Inflammatory macrophage (primary cell): ENCODE measurements at places on chromosomes 13 and 19.

GRCh38 chr19:44430956-44431355 is 17.3 kb downstream of the ZNF229 start:
- no peak for DNase-seq

DNA sequence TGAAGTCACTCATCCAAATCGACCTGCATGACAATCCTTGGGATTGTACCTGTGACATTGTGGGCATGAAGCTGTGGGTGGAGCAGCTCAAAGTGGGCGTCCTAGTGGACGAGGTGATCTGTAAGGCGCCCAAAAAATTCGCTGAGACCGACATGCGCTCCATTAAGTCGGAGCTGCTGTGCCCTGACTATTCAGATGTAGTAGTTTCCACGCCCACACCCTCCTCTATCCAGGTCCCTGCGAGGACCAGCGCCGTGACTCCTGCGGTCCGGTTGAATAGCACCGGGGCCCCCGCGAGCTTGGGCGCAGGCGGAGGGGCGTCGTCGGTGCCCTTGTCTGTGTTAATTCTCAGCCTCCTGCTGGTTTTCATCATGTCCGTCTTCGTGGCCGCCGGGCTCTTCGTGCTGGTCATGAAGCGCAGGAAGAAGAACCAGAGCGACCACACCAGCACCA is 5.9 kb downstream of the SLITRK5 start:
- no peak for DNase-seq

DNA sequence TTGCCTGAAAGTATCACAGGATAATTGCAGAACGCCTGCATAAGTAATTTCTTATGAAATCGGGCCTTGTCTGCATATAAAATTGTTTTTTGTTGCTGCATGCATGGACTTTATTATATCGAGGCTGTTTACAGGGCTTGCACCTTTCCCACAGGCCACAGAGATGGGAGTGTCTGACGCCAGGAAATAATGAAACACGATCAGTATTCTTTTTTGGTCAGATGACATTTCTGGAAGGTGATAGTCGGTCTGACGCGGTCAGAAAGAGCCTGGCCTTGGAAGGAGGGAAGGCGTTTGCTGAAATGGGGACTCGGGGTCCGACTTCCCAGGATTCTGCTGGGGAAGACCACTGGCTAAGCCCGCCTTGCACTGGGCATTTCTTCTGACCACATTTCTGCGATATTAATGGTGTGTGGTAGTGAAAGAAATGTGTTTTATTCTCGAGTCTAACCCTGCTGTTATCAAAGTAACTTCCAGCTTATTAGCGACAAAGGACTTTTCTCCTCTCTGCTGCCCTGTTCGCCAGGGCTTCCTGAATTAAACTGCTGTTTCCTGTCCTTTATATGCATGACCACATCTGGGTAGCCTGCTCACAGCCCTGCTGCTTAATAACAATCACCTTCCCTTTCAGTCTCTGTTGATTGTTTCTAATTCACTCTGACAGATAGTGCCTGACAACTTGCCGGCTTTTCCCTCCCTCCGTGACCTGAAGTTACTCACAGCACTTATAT is 11.6 kb upstream of the ZNF536 start:
- no peak for DNase-seq

GRCh38 chr19:7288977-7289376 is 5.2 kb downstream of the INSR start:
- no peak for DNase-seq

GRCh38 chr19:9610484-9611113 is 10.4 kb downstream of the ZNF561 start:
- no peak for DNase-seq

DNA sequence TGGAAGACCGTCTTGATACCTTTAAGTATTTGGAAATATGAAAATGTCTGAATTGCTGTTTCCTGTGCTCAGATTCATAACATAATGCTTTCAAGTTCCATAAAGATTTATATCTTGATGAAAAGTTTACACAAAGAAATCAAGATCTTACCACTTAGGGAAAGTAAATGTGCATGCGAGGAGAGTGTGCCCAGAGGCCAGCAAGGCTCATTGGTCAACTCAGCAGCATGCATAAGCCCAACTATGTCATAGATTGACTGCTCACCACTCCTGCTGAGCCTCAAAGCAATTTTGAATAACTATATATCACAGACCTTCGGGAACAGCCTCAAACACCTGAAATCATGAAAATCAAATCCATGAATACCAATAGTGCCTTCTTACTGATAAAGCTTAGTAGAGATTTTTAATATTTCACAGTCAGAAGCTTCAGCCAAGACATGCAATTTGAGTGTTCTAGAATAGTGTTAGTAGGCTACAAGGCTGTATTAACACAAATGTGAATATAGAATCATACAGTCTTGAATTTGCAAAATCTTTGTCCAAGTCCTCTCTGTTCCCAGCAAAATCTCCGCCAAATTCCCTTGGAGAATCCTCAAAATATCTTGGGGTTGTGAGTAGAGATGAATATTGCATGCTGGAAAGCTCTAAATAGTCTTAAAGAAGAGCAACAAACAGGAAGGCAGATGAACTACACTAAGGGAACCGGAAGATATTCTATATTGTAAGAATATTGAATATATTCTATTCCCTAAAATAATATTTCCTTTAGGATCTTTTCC is 124.1 kb downstream of the DCLK1 start:
- DNase-seq = no peak

- DNase-seq = no peak
Measured at GRCh38 chr19:51692468-51692867, 662 bp upstream of the SPACA6 start.

DNA sequence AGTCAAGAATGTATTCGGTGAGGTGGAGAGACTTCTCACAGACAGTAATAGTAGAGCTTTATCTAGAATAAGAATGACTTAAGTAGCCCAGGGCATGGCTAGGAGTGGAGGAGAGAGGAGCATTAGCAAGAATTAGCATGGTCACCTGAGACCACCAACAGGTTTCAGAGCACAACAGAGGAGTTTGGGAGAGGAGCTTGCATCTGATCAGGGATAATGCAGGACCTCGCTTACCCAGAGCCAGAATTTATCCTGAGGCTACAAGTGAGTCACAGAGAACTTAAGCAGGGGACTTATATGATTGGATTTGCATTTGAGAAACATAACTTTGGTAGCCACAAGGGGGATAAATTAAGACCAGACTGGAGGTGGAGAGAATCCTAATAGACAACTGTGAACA is 102.1 kb upstream of the FNDC3A start:
- no peak for DNase-seq

DNA sequence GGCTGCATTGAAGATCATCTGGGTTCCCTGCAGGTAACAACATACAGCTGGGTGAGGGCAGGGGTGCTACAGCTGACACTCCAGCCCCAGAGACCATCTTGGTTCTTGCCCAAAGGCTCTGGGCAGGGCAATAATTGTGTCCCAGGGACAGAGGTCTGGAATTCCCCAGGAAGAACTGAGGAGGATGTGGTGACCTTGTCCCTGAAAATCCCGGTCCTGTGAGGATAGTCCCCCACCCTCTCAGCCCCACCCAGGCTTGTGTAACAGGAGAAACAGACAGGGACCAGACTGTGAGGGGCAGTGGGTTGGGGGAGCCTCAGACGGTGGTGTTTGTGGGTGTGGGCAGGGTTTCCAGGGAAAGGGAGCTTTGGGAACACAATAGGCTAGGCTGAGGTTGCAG is 63.5 kb downstream of the COLGALT1 start:
- no peak for DNase-seq

DNA sequence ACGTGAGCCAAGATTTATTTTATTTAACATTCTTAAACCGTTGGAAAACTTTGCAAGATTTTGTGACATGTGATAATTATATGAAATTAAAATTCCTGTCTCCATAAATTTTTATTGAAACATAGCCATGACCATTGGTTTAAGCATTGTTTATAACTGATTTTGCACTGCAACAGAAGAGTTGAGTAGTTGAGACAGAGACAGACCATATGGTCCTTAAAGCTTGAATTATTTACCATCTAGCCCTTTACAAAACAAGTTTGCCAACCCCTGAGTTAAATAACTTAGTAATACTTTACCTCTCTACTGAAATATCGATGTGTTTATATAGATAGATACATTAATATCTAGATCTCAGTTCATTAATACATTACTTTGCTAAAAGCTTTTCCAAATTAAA is 814.1 kb upstream of the GPC6 start:
- no peak for DNase-seq

GRCh38 chr19:55209693-55210472 is 582 bp upstream of the PTPRH start:
- no peak for DNase-seq

- peak; percentile 73 for DNase-seq
Measured at GRCh38 chr19:18932216-18932841, 8.7 kb downstream of the HOMER3 start.

DNA sequence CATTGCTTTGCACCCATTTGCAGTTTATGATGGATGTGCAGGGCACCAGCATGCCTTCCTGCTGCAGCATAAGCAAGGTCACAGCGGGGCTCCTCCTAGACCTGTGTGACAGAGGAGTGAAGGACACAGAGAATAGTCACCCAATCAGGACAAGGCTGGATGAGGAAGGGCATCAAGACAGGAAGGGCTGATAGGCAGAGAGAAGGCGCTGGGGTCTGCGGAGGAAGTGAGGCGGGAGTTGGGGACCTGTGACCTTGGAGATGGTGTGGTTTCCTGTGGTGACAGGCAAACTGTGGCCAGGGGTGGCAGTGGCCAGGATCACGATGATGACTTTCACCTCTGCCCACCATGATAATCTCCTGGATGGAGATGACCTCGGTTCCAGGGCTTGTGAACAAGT is 16.4 kb upstream of the KCTD15 start:
- no peak for DNase-seq

DNA sequence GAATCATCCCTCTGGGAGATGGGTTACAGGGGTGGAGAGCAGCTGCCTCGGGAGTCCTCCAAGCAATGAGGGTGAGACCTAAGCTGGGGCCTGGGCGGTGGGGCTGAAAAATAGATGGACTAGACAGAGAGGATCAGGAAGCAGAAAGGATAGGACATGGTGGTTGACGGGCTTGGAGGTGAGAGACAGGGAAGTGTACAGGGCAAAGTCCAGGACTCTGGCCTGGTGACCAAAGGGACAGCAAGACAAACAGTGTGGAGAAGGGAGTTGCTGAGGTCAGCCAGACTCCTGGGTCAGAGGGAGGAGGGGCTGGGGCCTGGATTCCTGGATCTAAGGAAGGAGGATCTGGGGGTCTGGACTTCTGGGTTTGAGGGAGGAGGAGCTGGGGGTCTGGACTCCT is 5.5 kb downstream of the PHLDB3 start:
- DNase-seq = no peak

- DNase-seq = peak; percentile 20
Measured at GRCh38 chr13:30618186-30618929, 638 bp downstream of the USPL1 start.

GRCh38 chr13:103403814-103404213 is 337.6 kb upstream of the SLC10A2 start:
- DNase-seq = no peak

DNA sequence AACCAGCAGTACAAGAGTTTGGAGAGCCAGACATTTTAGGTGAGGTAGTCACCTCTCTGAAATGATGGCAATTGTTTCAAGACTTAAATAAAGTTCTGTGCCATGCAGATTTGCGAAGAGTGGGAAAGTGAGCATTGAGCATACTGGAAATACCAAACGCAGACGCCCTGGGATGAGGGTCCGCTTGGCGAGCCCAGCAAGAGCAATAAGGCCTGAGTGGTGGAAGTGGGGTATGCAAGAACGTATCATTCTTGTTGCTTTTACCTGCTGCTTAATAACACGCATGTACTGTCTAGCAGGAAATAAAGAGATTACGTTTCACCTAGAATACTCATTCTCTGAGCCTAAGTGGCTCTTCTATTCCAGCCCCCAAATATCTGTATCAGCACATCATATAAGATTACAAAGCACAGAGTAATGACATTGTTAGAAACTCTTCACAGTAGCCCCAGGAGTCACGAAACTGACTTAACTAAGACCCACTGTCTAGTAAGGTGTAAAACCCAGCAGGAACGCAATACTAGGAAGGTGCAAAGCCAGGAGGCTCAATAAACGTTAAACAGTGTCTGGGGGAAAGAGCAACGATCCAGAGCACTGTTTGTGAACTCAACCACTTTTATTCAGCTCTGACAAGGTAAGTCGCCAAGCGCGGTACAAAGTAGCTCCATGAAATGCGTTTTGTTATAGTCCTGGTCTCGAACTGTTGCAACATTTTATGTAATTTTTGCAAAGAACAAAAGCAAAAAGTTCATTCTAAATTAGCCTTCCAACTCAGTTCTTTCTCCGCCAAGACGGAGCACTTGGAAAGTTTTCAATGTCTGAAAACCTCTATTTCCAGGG is 1.2 kb downstream of the RCBTB2 start:
- no peak for DNase-seq

- DNase-seq = peak; percentile 88
Measured at GRCh38 chr19:12564016-12564664, 12.9 kb upstream of the ZNF564 start.

GRCh38 chr13:113839536-113840204 is 24.2 kb downstream of the GAS6 start:
- no peak for DNase-seq

GRCh38 chr19:13195678-13196077 is 45.5 kb downstream of the IER2 start:
- DNase-seq = peak; percentile 4

DNA sequence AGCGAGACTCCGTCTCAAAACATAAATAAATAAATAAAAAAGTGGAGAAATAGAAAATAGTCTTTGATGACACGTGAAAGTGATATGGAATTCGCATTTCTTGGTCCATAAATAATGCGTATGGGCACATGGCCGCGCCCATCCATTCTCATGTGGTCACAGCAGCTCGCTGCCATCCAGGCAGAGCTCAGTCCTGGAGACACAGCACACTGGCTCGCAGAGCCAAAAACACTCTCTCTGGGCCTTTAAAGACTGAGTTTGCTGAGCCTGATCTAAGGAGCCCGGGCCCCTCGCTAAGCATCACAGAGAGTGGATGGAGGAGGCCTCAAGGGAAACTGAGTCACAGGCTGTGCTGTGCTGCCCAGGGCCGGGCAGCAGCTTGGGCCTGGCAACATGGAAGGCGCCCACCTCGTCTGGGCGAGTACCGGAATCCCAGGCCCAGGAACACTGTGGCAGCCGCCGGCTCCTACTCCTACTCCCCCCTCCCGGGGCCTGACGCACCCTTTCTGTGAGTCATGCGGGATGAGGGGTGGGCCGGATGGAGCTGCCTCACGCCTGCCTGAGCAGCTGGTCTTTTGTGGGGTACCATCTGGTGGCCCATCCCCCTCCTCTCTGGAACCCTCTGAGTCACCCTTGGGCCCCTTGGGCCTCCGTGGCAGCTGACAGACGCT is 28.9 kb upstream of the CACTIN start:
- DNase-seq = no peak

GRCh38 chr19:22945560-22945959 is 57.4 kb downstream of the ZNF728 start:
- peak; percentile 6 for DNase-seq

DNA sequence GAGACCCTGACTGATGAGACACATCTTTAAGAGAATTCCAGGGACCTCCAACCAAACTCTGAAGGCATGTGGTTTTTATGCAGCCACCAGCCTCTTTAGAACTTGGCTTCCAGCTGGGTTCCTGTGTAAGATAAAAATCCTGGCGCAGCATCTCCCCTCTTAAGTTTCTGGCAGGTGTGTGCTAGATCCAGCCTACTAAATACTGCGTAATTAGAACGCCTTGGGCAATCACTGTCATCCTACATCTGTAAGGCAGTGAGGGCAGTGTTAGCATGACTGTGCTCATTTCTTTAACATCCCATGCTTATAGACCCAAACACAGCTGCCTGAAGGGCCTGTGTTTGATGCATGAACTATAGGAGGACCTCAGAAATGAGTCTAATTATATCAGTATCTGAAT is 173.5 kb upstream of the OBI1 start:
- DNase-seq = no peak

GRCh38 chr13:98977568-98978265 is at the start of gene DOCK9:
DOCK9 (minus strand) TSS chr13:98978064; CDS start chr13:98977909, 155 bp downstream.
- no peak for DNase-seq

GRCh38 chr13:75132701-75133695 is 349.0 kb downstream of the TBC1D4 start:
- no peak for DNase-seq
